ENCODE measurements at places on chromosomes 12 and 14.

- DNase-seq, result no peak
These were observed 5.9 kb downstream of the GPR84 start for GRCh38 chr12:54358191-54358944.

- DNase-seq, result no peak
These were observed 80.0 kb upstream of the EGLN3 start for GRCh38 chr14:34030864-34031263.

- no peak for DNase-seq
These were observed 197.2 kb downstream of the KIF26A start for GRCh38 chr14:104335611-104336010.

GRCh38 chr12:26997003-26997402 is 17.2 kb downstream of the TM7SF3 start:
- no peak for DNase-seq

GRCh38 chr14:22163051-22163450 is 426.0 kb downstream of the DAD1 start:
- DNase-seq, result no peak

DNA sequence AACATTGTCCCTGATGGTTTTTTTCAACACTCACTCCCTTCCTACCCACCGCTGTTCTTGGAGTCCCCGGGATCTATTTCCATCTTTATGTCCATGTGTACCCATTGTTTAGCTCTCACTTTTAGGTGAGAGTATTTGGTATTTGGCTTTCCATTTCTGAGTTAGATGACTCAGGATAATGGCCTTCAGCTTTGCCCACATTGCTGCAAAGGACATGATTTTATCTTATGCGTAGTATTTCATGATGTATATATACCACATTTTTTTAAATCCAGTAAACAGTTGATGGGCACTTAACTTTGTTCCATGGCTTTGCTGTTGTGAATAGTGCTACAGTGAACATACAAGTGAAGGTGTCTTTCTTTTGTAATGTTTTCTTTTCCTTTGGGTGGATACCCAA is 123.5 kb upstream of the KITLG start:
- no peak for DNase-seq

GRCh38 chr12:17853054-17853453 is 236.9 kb downstream of the RERGL start:
- no peak for DNase-seq

DNA sequence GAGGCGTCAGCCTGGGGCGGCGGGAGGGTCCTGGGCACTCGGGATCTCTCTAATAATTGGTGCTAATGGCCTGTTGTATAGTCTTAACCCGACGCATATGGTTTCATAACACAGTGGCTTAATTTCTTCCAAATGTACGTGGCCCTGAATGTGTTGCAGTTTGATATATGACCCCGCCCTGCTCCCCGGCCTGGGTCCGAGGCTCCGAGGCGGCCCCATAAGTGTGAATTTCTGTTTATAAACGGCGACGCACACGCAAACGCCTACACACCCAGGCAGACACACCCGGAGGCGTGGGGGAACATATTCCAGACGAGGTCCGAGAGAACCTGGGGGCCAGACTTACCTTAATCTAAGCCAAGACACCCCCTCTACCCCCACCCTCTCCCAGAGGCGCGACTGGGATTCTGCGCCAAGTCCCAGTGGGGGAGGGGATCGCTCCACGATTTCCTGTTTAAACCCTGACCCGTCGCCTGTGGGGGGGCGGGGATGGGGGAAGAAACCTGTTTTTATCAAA is 9.7 kb upstream of the HOXC6 start:
- DNase-seq, result no peak

DNA sequence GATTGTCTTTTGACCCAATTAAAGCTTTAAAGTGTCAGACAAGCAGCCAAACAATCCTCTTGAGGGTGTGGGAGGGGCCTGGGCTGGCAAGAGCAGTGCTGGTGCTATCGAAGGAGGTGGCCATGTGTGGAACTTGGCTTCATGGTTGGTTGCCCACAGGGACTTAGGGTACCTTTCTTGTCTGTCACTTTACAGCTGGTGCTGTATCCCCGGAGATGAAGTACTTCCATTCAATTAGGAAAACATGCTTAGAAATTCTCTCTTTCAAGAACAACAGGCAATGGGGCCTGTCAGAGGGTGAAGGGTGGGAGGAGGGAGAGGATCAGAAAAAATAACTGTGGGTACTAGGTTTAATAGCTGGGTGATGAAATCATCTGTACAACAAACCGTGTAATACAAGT is 86.5 kb downstream of the DAAM1 start:
- DNase-seq, result no peak

DNA sequence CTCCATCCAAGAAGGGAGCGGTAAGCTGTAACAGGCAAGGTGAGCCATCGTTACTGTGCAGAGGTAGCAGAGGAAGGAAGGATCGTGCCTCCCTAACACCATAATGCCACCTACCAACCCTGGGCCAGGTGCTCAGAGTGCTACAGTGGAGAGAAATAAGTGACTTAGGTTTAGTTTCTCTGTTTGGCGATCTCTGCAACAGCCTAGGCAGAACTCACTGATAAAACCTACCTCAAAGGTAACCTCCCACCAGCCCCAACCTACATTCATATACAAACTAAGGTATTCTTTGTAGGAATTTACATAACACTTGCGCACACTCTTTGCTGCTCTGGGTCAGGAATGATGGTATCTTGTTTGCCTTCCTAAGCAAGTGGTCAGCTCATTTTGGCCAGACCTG is 93.4 kb upstream of the TMEM132D start:
- no peak for DNase-seq

GRCh38 chr12:46959502-46959901 is 119.9 kb upstream of the PCED1B start:
- DNase-seq, result no peak

GRCh38 chr12:116429826-116430360 is 129.3 kb upstream of the MAP1LC3B2 start:
- DNase-seq, result no peak

- no peak for DNase-seq
These were observed at the start of gene CLEC2D for GRCh38 chr12:9669534-9669933. Gene CLEC2D, plus strand, starts transcription at chr12:9669713. Its CDS starts 22 bp downstream, at chr12:9669735.

GRCh38 chr12:113222730-113223531 is 1.7 kb downstream of the TPCN1 start:
- DNase-seq, result no peak

- no peak for DNase-seq
These were observed 94.0 kb downstream of the ESR2 start for GRCh38 chr14:64200170-64200569.

GRCh38 chr14:47422191-47422590 is 253.2 kb downstream of the MDGA2 start:
- DNase-seq, result no peak

DNA sequence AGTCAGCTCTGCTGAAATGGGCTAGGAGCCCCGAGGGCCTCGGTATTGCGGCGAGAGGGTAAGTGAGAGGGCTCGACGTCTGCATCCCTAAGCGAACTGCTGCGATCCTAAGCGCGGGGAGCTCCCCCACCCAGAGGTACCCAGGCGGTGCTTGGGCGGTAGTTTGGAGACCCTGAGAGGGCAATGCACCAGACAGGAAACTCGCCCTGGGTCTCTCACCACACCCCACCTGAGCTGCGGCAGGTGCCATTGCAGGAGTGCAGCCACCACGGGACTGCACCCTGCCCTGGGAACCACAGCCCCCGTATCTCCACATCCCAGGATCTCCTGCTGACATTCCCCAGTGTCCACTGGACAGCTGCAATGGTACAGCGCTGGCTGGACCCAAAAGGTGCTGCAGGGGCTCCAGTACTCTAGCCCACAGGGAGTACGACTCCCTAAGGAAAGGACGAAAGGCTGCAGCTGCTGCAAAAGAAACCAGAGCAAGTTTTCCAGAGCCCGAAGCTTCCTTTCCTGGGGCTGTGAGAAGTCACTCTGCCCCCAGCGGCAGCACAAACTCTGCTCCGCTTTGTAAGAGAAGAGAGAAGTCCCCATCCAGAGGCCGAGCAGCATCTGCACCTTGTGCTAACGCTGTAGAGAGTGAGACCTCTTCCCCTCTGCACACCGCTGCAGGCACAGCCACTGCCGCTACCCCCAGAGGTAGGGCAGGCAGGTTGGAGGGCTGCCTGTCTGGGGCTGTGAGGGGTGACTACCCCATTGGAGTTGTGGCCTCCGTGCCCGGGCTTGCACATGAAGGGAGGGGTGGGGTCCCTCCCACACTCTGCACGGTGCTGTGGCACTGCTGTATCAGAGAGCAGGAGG is 31.1 kb upstream of the MON2 start:
- peak; percentile 59 for DNase-seq

DNA sequence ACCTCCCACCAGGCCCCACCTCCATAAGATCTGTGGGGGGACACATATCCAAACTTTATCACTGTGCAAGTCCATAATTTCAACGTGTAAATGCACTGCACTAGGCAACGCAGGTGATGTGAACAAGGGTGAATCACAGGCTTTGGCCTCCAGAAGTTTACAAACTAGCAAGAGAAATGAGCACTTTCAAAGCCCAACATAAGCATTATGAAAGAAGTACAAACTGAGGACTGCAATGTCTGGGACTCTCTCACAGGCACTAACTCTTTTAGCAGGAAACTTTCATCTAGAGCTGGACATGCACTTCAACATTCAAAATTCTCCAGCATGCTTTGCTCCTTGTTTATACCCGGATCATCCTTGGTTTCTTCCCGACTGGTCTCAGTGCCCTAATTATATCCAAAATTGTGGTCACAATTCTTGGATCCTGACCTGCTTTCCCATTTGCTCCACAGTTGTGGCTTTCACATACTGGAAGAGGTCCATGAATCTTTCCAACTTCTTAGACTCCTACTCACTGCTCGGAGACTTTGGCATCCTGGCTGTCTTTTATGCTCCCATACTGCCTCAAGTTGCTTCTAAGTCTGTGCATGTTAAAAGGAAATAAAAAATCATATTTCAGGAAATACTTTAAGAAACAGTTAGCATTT is 44.9 kb upstream of the STRAP start:
- DNase-seq, result no peak

- DNase-seq, result no peak
These were observed 6.5 kb downstream of the SLC8B1 start for GRCh38 chr12:113328368-113328889.

GRCh38 chr12:56599797-56600196 is 30.3 kb downstream of the BAZ2A start:
- no peak for DNase-seq

DNA sequence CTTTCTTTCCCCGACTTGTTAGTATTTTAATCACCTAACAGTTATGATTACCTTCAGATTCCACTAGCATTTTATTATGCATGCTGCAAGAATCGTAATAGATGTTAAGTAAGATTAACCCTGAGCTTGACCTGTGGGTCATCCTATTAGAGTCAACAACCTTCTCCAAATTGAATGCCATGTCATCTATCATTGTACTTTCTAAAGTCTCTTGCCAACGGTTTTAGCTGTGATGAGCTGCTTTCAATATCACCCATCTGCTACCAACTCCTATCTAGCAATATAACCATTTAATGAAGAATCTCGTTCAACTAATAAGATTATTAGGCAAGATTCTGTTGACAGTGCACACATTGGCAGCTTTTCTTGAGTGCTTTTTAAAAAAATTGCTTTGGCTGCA is 33.7 kb downstream of the DACT1 start:
- DNase-seq, result no peak

DNA sequence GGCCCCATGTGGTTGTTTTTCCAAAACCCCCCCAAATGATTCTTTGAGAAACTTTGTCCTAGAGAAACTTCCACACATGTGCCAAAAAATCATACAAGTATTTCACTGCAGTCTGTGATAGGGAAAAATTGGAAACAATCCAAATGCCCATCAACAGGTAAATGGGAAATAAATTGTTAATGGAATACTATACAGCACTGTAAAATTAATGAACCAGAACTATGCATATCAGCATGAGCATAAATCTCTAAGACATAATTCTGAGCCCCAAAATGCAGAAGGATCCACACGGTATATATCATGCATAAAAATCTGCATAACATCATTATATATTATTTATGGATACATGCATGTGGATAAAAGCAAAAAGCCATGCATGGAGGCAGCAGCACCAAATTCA is 5.3 kb upstream of the FICD start:
- DNase-seq, result no peak

DNA sequence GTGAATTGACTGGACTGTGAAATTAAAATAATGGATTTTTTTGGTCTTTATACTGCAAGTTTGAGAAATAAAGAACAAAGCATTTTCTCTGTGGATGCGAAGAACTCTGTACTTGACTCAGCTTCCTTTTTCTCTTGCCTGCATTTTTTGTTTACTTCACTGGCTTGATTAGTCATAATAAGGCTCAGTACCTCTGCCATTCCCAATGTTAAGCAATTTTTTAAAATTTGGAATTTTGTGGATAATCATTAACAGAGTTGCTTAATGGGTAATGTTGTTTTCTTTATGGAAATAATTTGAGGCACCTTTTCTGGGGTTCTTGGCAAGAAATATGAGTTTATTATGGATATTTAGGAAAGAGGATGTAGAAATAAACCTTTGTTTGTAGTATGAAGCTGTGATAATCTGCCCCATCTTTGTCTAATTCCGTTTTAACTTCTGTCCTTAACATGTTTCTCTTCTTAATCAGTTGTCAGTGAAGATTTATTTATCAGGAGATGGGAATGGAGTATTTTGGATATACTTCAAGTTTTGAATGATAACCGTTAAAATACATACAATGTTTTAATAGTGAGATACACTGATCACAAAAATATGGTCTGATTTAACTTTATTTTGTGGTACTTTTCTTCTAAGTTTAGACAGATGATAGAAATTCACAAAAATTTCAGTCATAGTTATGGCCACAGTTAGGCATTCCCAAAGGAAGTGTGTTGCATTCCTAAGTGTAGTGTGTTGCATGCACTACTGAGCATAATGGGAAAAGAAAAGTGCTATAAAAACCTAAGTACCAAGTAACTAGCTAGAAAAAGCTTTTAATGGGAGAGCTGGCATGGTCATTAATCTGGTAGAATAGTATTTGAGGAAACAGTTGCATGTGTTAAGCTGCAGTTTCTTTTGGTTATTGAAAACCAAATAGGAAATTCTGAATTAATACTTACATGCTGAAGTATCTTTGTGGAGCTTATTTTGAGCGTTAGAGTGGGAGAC is 27.7 kb downstream of the WNK1 start:
- no peak for DNase-seq

DNA sequence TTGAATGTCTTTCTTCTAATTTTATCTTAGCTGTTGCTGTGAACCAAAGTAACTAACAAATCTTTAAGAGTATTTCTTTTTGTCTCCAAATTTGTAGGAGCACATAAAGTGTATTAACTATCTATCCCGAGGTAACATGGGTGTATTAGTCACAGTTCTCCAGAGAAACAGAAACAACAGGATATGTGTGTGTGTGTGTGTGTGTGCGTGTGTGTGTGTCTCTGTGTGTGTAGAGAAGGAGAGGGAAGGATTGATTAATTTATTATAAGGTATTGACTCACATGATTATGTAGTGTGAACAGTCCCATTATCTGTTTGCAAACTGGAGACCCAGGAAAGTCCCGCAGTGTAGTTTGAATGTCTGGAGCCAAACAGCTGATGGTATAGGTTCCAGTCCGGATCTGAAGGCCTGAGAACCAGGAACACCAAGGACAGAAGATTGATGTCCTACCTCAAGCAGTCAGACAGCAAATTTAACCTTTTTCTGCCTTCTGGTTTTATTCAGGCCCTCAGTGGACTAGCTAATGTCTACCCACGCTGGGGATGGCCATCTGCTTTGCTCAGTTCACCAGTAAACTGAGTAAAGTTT is 14.4 kb downstream of the G2E3 start:
- DNase-seq, result no peak

GRCh38 chr12:115354007-115354890 is 670.3 kb upstream of the TBX3 start:
- DNase-seq, result no peak

GRCh38 chr14:75279153-75279762 is 630 bp downstream of the FOS start:
- no peak for DNase-seq

GRCh38 chr14:106304271-106304670 is 777.9 kb downstream of the TMEM121 start:
- DNase-seq, result no peak

- DNase-seq, result no peak
These were observed 79.4 kb downstream of the TPH2 start for GRCh38 chr12:72018036-72018435.
